ENCODE measurements at places on chromosomes 2 and 18.
A peak's percentile ranks its signal among the peaks of the same experiment; 100 is the strongest.

GRCh38 chr2:234752966-234753365, 198.9 kb upstream of the SH3BP4 start:
- no peak for DNase-seq

GRCh38 chr2:52518678-52519077, 1248.9 kb upstream of the CHAC2 start:
- no peak for DNase-seq

DNA sequence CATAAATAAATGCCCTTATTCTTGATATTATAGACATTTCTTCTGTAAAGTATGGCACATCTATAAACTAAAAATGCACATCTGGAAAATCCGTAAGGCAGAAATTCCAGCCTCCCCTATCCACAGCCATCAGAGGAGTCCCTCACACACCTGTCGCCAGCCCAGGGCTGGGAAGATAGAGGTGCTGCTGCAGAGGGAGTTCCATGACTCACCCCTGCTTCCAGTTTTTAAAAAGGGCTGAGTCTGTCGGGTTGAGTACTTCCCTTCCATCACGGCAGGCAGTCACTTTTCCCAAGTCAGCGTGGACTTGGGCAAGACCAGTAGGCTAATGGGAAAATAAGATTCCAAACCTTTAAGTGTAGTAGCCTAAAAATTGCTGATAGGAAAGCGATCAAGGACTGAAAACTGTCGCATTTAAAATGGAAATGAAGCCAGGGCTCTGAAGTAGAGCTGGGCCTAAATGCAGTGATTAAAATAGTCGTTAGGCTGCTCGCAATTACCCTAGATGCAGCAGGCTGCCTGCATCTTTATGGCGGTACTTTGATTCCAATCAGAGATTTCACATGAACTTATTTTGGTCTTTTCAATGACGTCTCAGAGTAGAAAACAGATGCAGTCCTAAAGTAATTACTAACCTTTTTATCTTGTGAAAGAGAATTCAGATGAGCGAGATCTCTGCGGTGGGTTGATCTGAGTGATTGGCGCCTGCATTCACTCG, 280.5 kb downstream of the AGAP1 start:
- DNase-seq: no peak

GRCh38 chr2:134333646-134334189, 79.8 kb downstream of the MGAT5 start:
- no peak for DNase-seq

DNA sequence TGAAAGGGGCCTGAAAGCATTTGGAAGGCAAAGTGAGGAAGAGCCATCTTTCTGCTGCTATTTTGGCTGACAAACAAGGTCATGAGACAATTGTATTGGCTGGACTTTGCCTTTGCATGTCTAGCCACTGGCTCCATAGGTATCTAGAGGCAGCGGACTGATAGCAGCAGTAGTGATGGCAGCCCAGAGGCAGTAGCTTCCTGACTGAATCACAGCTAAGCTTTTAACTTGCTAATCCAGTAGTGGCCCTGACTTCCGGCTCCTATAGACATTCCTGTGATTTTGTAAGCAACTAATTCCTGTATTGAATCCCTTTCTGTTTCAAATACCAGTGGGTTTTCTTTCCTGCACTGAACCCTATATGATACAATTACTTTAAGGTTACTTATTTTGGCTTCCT, 69.8 kb upstream of the PDE1A start:
- no peak for DNase-seq

DNA sequence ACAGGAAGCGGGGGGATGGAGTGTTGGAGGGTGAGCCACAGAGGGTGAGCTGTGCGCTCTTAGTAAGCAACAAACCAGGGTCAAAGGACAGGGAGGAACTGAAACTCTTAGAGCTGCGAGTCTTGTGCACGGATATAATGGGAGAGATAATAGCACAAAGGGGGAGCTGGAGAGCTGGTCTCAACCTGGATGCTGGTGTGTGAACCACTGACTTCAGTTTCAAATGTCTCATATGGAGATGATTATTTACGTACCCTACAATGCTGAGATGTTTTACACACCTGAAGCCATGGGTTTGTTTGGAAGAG, 35.9 kb downstream of the PTGR3 start:
- DNase-seq: no peak

GRCh38 chr2:172287190-172287589, 140.2 kb upstream of the ITGA6 start:
- no peak for DNase-seq

GRCh38 chr2:195561116-195561921, 95.7 kb upstream of the SLC39A10 start:
- DNase-seq: no peak

DNA sequence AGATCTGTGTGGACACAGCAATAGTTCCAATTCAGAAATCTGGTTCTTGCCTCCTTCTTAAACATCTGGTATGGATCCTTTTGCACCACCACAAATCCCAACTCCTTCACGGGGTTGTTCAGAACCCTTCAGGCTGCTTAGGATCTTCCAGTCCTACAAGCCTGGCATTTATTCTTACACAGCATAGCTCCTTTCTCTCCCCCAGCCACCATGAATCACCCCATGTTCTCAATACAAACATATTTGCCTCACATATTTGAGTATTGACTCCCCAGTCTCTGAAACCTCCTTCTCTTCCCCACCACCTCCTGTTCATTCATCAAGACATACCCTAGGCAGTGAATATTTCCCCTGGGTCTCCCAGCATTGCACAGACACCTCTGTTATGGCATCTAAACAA, 155.2 kb downstream of the ALK start:
- DNase-seq: no peak

- DNase-seq: no peak
Observed at GRCh38 chr2:20541651-20542050, 94.8 kb downstream of the RHOB start.

- DNase-seq: peak; percentile 6
Observed at GRCh38 chr18:13611142-13611600, 115.2 kb downstream of the FAM210A start.

DNA sequence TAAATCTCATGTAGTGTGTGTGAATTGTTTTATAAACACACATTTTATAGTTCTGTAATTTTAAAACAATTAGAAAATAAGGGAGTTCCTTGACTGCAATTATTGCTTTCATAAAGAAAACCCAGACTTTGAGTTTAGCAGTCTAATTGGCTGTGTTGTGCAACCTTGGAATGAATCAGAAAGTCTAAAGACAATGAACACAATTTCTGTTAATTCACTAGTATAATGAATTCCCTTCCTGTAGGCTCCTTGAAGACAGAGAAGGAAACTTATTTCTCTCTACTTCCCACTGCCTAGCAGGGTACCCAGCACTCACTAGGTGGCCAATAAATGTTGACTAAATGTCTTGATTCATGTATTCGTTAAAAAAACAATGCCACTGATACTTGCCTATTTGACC, 79.9 kb downstream of the ANTXR1 start:
- no peak for DNase-seq

GRCh38 chr2:39498786-39499185, 61.7 kb upstream of the MAP4K3 start:
- no peak for DNase-seq

DNA sequence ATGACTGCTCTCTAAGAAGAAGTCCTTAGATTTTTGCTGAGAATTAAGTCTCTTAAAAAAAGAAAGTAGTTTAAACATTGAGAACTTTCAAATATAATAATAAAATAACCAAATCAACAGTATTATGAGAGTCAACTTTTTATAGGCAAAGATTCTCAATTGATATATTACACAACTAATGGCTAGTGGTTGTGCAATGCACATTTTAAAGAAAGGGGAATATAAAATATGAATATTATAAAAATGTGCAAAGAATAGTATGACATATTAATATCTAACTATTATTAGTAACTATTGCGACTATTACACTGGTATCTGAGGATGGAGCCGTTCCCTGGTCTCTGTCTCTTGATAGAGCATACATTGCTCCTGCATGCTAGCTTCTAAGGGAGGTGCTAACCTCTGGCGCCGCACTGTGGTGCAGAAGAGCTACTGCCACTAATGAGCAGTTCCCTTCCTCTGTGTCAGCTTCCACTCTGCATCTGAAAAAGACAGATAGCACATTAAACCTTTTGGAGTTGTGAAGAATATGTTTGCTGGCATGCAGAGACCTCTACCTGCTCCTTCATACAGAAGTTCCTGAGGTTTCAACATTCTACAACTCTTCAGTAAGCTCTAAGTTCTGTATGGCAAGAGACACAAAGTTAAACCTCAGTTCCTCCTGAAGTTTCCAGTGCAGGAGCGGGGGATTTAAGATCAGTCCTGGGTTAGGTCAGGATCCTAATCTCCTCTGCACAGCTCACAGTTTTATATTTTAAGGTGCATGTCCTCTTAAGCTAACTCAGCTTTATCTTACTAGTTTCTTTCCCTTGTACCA, 3.5 kb upstream of the SLC9A2 start:
- peak; percentile 55 for DNase-seq

DNA sequence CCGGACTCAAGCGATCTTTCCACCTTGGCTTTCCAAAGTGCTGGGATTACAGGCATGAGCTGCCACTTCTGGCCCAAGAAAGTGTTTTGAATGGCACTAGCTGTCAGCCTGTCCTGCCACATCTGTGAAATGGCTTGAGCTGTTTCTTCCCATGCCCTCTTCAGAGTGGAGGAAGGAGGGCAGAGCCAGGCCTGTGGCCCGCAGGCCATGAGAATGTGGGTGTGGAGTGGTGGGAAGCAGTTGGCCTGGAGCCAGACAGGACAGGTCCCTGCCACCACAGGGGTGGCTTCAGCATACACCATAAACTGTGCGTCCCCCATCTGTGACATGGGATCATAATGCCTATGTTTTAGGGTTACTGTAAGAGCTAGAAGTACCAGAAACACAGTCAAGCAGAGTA, 6.5 kb downstream of the SLC66A3 start:
- no peak for DNase-seq

- DNase-seq: no peak
Observed at GRCh38 chr2:9107168-9108025, 99.2 kb upstream of the ASAP2 start.

GRCh38 chr2:143513081-143513480, 383.9 kb downstream of the ARHGAP15 start:
- DNase-seq: no peak

- DNase-seq: no peak
Observed at GRCh38 chr18:77648411-77648810, 398.8 kb downstream of the GALR1 start.

- DNase-seq: no peak
Observed at GRCh38 chr2:61662990-61663389, 124.8 kb upstream of the XPO1 start.

- no peak for DNase-seq
Observed at GRCh38 chr2:10184421-10184820, 61.9 kb downstream of the RRM2 start.

DNA sequence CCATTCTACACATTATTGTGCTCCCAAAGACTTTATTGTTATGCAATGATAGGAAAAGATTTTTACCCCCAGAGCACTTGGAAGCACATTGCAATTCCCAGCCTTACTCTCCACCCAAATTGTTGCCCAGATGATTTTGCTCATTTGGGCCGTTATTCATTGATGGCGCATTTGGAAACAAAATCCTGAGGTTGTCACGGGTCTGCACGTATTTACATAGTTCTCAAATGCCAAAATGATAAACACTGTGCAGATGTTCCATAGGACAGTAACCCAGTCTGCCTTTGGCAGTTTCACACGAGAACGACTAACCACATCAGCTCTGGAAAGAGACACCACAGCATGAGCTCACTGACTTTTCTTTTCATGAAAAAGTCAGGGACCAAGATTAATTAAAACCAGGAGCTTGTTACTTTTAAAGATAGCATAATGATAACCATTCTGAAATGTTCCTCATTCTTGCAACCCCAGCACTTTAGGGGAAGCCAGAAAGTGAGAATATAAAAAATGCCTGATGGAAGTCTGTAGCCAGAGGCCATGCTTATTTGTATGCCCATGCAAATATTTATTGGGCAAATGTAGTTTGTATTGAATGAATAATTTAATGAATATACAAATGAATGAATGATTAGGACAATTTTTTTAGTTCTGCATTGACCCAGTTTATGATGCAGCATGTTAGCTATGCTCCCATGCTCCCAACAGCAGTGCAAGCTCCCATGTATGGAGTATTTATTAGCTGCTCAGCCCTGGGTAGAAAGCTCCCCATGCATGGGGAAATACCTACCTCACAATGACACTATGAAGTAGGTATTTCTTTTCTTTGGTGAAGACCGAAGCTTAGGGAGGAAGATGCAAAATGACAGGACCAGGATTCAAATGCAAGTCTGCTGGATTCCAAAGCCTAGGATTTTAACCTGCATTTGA, 84.6 kb downstream of the MAIP1 start:
- no peak for DNase-seq

DNA sequence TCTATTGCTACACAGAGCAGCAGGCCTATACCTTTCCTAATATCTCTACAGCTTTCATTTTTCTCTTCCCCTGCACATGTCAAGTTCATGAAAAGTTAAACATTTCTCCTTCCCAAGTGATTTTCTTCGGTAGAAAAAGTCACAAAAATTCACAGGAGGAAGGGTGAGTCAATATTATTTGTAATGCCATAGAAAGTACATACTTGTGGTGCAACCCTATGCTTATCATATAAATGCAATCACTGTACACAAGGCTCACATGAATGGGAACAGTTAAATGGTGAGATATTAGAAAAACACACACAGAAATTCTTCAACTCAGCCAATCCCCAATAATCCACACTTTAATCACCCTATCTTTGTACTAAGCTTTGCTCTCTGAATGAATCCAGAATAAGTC, 651.6 kb downstream of the LRRTM4 start:
- DNase-seq: no peak

DNA sequence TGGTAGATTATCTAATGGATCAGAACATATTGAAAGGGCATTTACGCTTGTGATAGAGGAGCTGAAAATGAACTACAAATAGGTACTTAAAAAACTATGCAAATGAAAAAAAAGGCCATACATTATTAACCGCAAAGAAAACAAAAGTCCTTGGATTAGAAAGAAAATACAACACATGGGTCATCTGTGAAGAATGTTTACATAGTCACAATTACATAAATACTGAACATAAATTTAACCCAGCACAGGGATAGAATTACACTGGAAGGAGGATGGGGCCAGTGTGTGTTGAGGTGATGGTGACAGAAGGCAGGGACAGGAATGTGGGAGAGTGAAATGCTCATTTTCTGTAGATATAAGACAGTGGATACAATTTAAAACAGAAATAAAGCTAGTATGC, 6.6 kb downstream of the NTSR2 start:
- DNase-seq: no peak

- DNase-seq: no peak
Observed at GRCh38 chr2:71811157-71811556, 336.5 kb downstream of the CYP26B1 start.

DNA sequence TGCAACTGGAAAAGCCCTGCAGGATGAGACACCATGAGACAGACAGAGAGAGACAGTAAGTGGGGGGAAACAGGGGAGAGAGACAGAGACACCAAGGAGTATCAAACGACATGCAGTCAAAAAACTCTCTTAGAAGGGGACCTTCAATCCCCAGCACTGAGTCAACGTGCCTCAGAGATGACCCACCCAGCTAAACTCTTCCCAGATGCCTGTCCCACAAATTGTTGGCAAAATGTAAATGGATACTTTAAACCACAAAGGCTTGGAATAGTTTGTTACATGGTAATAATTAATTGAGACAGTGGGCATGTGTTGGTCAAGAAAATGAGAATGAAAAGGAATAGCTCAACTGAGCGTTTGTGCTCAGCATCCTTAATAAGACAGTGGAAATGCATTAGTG, 98.3 kb downstream of the GRB14 start:
- no peak for DNase-seq

Measured in NCI-H774 (cell line).